ENCODE measurements at places on chromosomes 7 and 10.

GRCh38 chr10:89604200-89604599 is 40.8 kb downstream of the PANK1 start:
- DNase-seq, result no peak

- DNase-seq, result no peak
Observed at GRCh38 chr7:42096268-42096667, 140.7 kb downstream of the GLI3 start.

- DNase-seq, result no peak
Observed at GRCh38 chr10:46040004-46040403, 6.1 kb downstream of the MSMB start.

- no peak for DNase-seq
Observed at GRCh38 chr7:114416129-114416990, 1.7 kb downstream of the FOXP2 start.

DNA sequence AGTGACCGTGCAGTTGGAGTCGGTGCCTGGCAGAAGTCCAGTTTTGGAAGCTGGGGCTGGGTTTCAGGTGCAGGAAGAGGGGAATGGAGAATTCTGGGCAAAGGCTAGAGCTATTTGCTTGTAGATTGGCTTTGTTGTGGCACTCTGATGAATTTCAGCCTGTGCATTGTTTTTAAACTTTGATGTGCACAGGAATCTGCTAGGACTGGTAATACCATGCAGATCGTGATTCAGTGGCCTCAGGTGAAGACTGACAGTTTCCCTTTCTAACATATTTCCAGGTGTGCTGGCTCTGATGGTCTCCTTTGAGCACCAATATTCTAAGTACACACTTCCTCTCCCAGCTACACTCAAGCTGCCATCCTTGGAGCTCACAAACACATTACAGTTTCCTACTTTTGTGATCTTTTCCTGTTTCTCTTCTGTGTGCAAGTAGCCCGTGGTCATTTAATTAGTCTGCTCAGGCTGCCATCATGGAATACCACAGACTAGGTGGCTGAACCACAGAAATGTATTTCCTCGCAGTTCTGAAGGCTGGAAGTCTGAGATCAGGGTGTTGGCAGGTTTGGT is 55.6 kb downstream of the NOC3L start:
- no peak for DNase-seq

GRCh38 chr7:142770661-142771352 is at the start of gene PRSS2:
Gene PRSS2, plus strand, starts transcription at chr7:142770970. Its CDS starts 13 bp downstream, at chr7:142770983.
- DNase-seq, result no peak

DNA sequence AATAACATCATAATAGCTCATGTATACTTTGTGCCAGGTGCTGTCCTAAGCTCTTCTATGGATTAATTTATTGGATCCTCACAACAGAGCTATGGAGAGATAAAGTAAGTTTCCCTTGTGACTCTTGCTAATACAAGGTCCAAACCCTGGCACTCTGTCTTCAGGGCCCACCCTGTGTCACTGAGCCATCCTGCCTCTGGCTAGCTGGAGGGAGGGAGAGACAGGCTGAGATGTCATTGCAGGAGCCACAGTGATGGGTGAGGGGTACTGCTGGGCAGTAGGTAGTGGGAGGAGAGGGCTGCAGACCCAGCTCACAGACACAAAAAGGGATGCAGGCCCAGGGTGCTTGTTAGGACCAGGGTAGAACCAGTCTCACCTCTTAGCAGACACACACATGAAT is 16.9 kb downstream of the GCK start:
- DNase-seq, result no peak
